ENCODE measurements at places on chromosomes 3 and 15.

GRCh38 chr3:197533927-197534725 lies 21.6 kb downstream of the BDH1 start:
- no peak for DNase-seq

DNA sequence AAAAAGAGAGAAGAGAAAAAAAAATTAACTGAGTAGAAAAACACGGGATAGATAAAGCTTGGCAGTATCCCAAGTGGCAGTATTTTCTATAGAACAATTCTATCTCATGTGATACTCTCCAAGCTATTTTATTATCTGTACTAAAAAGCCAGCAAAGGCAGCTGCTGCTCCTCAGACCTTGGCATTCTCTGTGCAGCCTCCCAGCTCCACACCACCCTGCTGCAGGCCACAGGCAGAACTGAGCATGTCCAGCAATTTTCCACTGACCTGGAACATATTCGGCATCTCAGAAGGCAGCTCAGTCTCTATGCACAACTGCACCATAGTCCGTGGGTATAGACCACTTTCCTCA lies 1161.4 kb downstream of the IGSF11 start:
- DNase-seq, result no peak

DNA sequence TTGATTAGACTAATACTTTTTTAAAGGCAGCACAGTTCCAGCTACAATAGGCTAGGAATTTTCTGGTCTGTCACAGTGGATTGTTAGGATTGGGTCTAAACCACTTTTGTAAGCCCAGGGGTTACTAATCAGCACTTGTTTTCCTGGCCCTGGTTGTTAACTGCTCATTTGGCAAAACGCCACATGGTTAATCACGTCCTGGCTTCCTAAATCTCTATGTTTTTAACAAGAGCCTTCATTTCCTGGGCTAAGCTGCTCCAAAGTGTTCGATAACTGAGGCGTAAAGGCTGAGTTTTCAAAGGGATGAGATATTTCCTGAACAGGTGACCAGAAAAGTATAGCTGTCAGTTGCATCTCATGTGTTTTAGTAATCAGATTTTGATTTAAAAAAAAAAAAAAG lies 38.9 kb upstream of the CLRN1 start:
- peak; percentile 28 for DNase-seq

DNA sequence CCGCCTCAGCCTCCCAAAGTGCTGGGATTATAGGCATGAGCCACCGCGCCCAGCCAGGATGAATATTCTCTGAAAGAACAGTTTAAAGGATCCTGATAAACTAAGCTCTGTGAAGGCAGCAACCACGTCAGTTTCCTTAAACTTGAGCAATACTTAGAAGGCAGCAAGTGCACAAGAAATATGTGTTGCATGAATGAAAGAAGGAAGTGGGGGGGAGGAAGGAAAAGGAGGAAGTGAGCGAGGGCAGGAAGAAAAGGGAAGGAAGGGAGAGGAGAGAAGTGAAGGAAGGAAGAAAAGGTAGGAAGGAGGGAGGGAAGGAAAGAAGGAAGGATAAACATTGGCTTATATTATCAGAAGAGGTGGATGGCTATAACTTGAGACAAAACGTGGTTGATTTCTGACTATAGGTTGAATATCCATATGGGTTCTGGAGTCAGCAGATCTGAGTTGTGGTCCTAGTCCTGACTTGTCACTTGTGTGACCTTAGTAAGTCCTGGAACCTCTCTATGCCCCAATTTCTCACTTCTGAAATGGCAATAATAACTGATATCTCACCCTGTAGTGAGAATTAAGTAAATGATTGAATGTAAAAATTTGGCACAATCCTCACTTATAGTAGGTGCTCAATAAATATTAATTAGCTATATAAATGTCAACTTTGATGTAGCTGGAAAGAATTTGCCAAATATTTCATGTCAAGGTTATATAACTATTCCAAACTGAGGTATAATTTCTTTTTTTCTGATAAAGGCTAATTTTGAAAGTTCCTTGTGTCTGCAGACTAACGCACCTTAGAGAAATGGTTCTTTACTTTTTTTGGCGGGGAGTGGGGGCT lies 12.0 kb upstream of the SEMA4B start:
- no peak for DNase-seq

DNA sequence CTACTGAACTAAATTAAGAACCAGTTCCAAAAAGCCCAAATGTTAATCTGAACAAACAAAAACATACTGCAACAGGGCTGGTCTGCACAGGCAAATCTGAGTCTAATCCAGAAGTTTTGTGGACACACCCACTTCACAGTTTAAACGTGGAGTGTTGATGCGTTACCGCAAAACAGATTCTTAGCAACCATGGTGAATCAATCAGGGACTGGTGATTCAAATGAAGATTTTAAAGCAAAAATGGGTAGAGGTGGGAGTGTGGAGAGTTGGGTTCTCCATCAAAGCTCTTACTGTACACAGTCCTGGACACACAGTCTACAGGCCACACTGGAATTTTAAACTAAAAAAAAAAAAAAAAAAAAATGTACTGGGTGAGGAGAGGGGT lies 5.2 kb downstream of the ANXA2 start:
- DNase-seq, result peak; percentile 91

DNA sequence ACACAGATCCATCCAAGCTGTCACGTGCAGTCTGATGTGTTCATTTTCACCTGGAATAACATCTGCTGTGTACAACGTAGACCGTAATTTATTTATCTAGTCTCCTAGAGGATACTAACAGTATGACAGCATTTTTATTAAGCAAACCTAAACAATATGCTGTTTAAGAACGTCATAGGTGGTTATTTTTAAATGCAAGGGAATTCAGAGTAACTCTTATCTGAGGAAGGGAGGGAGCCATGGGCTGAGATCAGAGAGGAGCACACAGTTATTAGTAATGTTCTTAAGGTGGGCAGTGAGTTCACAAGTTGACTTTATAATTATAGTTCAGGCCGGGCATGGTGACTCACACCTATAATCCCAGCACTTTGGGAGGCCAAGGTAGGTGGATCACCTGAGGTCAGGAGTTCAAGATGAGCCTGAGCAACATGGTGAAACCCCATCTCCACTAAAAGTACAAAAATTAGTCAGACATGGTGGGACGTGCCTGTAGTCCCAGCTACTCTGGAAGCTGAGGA lies 193.6 kb downstream of the UACA start:
- peak; percentile 16 for DNase-seq

DNA sequence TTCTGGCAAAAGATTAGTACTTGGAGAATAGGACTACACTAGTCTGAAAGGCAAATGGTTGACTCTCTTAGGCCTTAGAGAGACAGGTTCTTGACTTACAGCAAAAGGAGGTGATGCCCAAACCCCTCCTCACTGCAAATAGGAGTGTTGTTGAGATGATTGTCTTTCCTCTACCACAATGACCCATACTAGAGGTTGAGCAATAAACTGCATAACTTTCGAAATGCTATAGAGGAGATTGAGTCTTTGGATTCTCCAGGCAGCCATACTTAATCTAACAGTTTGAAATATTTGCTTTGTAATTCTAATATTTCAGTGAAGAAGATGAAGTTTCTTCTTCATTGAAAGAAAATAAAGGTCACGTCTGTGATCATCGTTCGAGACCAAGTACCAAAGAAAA lies 498.5 kb upstream of the GBE1 start:
- no peak for DNase-seq

DNA sequence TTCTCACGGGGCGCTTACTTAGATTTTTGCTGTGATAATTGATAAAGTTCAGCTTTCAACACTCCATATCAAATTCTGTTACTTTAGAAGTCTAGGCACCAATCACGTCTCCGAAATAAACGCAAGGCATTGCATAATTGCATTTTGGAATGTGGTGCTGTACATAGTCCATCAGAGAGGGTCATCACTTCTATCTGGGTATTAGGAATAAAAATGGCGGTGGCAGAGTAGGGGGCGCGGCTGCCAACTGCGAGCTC lies 365 bp upstream of the UQCC5 start:
- DNase-seq, result no peak

DNA sequence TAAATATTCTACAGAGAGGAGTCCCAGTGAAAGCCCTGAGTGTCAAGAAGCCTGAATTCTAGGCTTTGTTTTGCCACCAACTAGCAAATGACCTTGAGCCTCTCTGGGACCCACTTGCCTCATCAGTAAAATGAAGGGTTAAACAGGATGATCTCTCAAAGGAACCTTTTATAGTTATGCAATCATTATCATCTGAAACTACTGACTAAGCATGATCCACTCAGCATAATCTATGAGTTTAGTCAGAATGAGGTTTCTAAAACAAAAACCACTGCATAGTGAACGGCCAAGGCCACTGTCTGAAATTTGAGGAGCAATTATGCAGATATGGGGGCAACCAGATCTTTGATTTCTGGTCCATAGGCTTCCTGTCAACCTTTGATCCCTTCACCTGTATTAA lies 319.0 kb downstream of the MECOM start:
- no peak for DNase-seq

DNA sequence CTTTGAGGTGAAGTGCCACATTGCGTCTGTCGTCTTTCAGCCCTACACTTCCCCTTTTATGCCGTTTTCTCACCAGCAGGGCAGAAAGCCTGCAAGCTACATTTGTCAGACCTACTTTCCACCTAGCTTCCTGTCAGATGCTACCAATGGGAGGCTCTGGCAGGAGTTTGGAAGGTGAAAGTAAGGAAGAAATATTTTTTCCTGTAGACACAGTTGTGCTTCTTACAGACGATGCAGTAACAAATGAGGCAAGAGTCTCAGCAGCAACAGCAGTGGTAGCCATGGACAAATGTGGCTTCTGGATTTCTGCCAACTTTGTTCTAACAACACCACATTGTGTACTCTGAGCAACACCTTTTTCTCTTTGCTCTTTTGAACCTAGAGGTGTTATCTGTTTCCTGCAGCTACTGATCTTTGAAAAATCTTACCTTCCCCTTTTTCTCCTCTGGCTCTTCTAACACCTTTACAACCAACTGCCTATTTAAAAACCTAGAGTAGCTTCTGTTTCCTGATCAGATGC lies 70.6 kb upstream of the STT3B start:
- DNase-seq, result no peak

- no peak for DNase-seq
Observed at GRCh38 chr15:36075333-36075732, 504.1 kb upstream of the CDIN1 start.

All from mesenchymal stem cell (in vitro differentiated cells and primary cell).